NCI-H187 (cell line): ENCODE measurements at places on chromosomes 1 and 21.

GRCh38 chr1:17287130-17287776 is 20.7 kb upstream of the PADI4 start:
- DNase-seq = no peak

GRCh38 chr1:32612189-32612881 is 38.0 kb downstream of the ZBTB8OS start:
- DNase-seq = peak; percentile 17

GRCh38 chr1:30106125-30106524 is 617.3 kb downstream of the MATN1 start:
- no peak for DNase-seq

GRCh38 chr1:156033011-156033410 is 12.3 kb upstream of the SSR2 start:
- no peak for DNase-seq

DNA sequence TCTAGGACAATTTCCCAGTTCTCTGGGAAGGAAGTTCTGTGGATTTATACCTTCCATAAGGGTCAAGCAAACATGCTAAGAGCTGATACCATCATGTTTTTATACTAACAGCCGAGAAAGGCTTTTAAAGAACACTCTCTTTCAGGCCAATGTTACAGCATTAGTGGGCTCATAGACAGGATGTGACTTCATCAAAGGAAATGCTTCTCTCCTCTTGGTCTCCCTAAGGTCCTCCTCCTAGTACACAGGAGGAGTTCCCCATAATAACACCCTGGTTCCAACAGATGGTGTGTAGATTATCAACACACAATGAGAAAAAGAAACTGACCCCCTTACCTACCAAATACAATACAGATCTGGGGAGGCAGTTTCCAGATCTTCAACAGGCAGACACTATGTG is 26.7 kb upstream of the GLIS1 start:
- DNase-seq = no peak

- DNase-seq = no peak
Measured at GRCh38 chr1:82441402-82441801, 640.7 kb downstream of the ADGRL2 start.

DNA sequence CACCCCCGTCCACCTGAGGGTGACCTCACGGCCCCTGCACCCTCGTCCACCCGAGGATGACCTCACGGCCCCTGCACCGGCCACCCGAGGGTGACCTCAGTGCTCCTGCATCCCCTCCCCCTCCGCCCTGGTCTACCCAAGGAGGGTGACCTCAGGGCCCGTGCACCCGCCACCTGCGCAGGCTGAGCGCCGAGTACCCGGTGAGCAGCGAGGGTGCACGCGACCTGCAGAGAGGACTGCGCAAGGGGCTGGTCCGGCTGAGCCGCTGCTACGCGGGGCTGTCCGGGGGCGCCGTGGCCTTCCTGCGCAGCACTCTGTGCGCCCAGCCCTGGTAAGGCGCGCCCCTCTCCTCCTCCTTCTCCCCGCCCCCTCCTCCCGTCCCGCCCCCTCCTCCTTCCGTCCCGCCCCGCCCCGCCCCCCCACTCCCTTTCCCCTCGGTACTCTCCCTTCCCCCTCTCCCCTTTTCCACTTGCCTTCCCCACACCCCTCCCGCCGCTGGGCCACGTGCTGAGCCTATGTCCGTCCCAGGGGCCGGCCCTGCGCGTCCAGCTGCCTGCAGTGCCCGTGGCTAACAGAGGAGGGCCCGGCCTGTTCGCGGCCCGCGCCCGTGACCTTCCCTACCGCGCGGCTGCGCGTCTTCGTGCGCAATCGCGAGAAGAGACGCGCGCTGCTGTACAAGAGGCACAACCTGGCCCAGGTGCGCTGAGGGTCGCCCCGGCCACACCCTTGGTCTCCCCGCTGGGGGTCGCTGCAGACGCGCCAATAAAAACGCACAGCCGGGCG is 28.4 kb downstream of the TRIM11 start:
- no peak for DNase-seq

DNA sequence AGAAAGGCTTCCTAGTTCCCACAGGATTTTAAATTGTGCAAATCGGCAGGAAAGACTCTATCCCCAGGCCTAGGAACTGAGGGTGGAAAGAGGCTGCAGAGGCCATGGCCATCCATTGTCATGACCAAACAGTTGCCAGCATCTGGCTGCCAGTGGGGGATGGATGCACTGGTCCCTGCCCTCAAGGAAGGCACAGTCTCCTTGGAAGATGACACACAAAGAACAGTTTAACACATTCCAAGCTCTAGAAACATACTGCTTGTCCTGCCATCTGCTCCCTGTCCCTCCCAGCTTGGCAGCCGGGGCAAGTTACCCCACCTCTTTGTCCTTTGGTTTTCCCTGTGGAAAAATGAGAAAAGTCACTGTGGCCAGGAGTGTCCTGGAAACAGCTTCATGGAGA is 83.2 kb downstream of the BCAR3 start:
- no peak for DNase-seq

DNA sequence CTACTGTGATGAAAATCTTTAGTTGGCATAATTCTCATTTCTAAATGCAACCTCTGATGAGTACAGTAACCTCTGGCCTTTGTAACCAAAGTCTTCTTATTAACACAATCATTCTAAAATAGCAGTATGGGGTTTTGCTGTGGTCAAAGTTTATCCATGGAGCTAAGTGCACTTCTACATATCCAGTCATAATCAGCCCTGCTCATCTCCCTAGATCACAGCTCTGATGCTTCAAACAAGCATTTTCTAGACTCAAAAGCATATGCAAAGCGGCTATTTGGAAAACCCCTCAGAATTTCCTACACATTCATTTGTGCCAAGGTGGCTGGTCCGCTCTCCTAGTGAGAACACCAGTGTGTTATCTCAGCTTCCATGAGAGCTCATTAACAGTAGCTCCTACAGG is 418.6 kb downstream of the MRPL39 start:
- no peak for DNase-seq

DNA sequence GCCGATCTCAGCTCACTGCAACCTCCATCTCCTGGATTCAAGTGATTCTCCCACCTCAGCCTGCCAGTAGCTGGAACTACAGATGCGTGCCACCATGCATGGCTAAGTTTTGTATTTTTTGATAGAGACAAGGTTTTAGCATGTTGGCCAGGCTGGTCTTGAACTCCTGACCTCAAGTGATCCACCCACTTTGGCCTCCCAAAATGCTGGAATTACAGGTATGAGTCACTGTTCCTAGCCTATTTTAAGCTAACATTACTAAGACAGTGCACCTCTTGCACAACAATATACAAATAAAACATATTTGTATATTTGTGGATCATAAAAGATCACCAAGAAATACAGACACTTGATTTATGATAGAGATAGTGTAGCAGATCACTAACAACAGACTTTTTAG is 139.1 kb downstream of the DUSP10 start:
- no peak for DNase-seq

- DNase-seq = no peak
Measured at GRCh38 chr1:206779638-206780037, 7.3 kb upstream of the IL10 start.

GRCh38 chr1:117809764-117810163 is 119.7 kb downstream of the GDAP2 start:
- no peak for DNase-seq

- DNase-seq = no peak
Measured at GRCh38 chr1:111422546-111423391, 4.8 kb downstream of the OVGP1 start.

GRCh38 chr1:150249936-150250335 is 7.6 kb upstream of the CA14 start:
- DNase-seq = no peak
